Mesothelial cell of epicardium (in vitro differentiated cells): ENCODE measurements at places on chromosomes 11 and 22.

DNA sequence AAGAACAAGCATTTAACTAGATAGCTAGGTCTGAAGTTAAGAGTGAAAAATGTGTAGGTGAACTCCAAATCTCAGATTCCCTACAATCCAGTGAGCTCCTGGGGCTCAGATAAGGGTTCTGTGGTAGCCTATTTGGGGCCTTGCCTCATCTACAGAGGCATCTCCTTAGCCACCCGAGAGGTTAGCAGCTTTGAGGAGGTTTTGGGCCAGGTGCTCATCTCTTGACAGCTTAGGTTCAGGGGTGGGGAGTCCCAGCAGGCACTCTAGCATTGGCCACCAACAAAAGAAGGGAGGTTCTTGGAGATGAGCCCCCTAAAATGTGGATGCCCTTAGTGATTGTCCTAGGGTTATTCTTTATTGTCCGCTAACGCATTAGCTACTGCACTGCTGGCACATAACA, 184.4 kb upstream of the B3GAT1 start:
- DNase-seq: no peak

DNA sequence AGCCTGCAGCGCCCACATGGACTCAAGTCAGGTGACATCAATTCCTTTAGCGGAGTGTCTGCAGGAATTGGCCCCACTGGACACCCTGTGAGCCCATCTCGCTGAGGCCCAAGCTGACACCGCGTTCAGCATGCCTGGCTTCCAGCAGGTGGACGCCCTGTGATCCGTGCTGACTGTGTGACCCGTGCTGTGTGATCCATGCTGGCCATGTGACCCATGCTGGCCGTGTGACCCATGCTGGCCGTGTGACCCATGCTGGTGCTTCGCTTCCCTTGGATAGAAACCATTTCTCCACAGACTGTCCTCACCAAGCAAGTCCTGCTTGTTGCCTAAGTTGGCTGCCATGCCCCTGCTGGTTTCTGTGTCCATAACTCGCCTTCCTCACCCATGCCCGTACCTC, 392.1 kb downstream of the BRD1 start:
- DNase-seq: no peak

DNA sequence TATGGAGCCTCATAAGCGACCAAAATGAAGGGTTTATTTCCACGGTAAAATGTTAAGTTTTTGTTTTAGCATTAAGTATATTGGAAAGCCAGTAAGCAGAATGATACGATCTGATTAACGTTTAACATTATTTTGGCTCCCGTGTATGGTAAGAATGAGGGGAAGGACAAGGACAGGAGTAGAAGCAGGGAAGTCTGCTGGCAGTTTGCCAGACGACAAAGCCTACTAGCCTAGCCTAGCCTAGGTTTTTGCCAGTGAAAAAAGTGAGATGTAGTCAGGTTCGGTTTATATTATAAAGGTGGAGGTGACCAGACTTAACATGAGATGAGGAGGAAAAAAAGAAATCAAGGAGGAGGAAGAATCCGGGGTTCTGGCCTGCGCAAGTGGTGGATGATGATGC, 78.9 kb upstream of the ARHGAP32 start:
- no peak for DNase-seq

GRCh38 chr11:44954051-44954906, 3.6 kb upstream of the TP53I11 start:
- DNase-seq: no peak

DNA sequence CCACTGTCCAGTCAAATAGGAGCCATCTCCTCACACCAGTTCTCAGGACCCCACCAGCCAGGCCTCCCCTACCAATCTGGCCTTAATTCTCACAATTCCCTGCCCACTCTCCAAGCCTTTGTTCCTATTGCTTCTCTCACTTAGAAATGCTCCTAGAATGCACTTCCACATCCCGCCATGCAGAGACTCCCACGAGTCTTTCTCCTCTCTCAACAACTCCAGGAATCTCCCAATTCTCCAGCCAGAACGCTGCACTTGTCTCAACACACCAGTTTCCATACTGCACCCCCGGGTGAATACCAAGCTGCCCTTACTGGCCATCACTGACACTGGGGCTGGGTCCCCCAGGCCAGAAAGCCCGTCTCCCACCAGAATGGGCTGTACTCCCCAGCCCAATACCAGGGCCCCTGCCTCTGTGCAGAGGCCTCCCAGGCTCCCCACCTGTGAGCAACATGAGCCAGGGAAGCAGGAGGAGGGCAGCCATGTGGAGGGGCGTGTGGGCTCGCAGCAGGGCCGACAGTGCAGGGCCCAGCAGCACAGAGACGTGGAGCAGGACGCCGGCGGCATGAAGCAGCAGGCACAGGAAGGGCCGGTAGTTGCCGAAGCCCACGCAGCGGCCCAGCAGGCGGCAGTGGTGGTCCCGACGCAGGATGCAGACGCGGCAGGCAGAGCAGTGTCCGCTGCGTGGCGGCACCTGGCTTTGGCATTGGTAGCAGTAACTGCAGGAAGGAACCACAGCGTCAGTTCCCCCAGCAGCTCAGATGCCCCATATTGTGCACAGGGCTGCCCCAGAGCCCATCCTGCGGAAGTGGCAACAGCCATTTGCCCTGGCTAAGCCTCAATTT, 2.4 kb downstream of the ZDHHC24 start:
- no peak for DNase-seq

DNA sequence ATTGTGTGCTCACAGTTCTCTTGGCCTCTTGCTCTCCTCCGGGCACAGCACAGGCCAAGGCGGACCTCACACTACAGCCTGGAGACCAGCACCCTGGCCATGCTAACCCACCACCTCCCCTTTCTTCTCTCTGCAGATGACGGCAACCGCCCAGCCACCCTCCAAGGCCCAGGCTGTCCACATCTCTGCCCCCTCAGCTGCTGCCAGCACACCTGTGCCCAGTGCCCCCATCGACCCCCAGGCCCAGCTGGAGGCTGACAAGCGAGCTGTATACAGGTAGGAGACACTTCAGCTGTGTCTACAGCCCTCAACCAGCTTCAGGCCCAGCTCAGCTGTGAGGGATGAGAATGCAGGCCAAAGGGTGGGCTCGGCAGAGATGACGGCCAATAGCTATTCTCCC, 128.4 kb downstream of the FEZ1 start:
- DNase-seq: no peak
